ENCODE measurements at places on chromosomes 1 and 21.

- no peak for DNase-seq
Measured at GRCh38 chr1:220747437-220748088, 559 bp upstream of the MTARC2 start.

DNA sequence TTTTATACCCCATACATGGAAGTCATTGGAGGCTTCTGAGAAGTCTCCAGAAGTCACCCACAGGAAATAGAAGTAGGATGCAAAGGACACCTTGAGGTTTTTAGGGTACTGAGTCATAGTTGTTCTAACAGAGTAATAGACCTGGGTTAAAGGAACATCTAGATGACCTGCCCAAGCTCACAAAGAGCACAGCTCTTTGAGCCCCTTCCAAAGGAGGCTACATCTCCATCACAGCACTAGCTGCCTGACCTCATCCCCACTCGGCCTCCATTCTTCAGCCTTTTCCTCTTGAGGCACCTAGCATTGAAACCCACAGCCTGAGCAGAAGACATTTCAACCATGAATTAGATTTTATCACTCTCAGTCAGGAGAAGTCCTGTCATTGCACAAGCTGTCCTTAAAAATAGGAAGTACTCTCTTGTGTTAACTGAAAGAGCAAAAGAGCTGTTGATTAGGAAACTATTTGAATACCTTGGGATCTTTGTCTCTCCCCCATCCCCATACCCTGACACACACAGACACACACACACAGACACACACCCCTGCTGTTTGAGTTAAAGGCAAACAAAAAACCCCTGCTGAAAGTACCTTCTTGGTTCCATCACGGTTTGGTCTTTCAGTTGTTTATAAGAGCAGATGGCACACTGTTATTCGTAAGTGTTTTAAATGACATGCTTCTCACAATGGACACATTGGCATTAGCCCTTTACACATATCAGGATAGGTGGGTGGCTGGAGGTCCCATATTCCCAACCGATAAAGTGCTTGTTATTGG is 22.2 kb downstream of the MKNK1 start:
- peak; percentile 14 for DNase-seq

- peak; percentile 62 for DNase-seq
Measured at GRCh38 chr1:225849925-225850324, 32.3 kb downstream of the TMEM63A start.

DNA sequence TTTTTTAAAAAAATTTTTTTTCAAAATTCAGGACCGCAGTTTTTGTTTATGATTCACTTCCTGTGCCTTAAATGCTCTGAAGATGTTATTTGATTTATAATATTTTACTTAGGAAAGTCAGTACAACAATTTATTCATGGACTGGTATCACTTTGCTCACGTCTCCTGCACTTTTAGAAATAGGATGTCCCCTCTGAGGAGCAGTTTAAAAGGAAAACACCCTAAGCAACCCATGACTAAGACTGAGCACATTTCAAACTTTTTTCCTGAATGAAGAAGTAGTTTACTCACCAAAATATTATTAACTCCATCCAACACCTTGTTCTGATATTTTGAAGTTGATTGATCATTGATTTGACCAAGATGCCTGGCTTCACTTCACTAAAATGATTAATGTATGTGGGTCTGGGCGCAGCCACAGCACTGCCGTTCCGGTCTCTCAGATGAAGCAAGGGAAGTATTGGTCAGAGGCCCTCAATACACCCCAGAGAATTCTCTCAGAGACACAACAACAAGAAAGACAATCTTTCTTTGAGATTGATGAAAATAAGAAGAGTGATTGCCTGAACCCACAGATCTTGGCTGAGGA is 223.9 kb downstream of the TGFB2 start:
- DNase-seq, result no peak

DNA sequence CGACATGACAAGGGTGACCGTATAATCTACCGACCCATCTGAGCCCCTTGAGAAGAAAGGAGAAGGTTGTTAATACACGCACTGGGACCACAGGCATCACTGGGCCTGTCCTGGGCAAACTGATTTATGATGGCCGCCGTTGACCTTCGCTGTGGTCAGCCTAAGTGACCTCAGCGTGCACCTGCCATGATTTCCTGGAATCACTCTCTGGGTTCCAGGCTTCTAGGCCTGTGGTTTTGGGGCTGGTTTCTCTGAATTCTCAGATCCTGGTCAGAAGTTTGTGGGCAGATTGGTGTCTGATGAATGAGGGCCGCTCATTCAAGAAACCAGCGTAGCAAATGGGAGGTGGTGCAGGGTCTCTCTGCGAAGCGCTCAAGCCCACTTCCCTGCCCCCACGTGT is 64.0 kb downstream of the SIK1 start:
- DNase-seq, result no peak

- no peak for DNase-seq
Measured at GRCh38 chr1:2472561-2473177, 3.4 kb upstream of the PLCH2 start.

DNA sequence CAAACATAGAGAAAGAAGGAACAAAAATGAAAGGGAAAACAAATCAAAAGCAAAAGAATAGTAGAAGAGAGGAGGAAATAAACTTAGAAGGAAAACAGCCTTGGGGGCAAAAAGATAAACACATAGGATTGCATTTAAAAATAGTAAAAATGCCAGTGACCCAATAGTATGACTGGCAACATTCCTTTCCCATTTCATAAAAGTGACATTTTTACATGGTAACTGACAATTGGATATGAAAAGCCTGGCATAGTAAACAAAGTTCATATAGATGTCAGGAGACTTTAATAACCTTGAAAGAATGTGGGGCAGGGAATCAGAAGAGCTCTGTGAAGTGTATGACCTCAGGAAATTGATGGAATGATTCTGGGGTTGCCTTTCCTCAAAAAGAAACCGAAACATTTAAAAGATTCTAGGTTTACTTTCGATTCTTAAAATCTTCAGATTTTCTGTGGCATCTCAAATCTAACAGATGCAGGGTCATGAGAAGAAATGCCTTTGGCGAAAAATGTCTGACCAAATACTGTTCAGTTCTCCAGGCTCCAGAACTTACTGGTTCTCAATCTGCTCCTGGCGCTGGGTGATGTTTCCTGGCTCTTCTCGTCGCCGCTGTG is 33.7 kb downstream of the SPTA1 start:
- no peak for DNase-seq

- DNase-seq, result no peak
Measured at GRCh38 chr1:207962716-207963426, 51.9 kb upstream of the CD34 start.

DNA sequence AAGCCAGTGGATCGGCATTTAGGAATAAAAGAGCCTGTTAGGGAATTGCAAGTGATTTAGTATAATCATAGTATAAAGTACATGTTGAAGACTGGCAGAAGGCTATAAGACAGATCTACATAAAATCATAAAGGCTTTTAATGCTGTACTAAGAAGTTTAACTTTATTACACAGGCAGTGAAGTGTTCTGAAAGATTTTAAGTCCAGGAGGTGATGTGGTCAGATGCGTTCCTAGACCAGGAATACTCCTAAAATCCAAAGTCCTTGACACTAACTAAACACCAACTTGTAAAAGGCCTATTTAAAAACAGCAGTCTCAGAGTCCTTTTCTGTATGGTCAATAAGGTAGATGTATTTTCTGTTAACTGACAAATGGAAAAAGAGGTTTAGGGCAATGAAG is 57.0 kb downstream of the KIFAP3 start:
- DNase-seq, result no peak

DNA sequence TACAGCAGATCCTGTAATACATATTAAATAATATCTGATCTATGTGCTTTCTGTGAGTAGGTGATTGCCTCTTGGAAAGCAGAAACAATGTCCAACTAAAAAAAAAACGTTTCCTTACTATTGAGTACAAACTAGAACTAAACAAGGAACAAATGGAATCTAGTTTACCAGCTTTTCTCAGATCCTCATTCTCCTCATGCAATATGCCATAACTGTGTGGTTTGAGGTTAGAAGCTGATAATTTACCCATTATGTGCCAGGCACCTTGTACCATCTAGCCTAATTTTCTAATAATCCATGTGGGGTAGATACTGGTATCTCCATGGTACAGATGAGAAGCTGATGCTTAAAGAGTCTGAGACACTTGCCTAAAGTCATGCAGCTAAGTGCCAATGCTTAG is 154.7 kb downstream of the PTGER3 start:
- DNase-seq, result no peak

- DNase-seq, result no peak
Measured at GRCh38 chr1:22761101-22761500, 50.5 kb downstream of the EPHB2 start.

DNA sequence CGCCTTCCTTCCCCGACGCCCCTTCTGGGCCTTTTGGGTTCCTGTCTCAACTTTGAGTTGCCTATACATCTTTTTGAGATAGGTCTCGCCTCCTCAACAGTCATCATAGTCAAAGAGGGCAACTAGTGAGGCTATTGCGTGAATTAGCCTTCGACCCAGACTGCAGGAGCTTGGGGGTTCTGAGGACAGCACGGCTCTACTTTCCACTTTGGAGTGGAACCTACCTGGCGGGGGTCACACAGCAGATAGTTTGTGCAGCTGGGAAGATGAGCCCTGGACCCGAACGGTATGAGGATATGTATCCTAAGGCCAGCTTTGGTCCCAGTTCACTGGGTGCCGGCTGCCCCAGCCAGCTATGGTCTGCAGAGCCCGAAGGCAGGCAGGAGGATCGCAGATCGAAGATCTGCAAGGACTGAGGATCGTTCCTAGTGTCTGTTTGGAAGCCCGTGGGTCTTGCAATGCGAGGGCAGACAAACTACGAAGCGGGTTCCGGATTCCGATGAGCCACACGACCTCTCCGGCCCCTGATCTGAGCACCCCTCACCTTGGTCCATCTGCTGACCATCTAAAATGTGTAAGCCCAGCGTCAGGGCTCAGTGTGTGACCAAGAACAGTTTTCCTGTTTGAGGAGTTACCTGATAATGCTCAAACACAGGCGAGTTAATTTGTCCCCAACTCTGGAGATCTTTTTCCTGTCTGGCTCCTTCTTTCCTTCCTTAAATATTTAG is 8.1 kb downstream of the FOXD2 start:
- no peak for DNase-seq

GRCh38 chr1:154326546-154327465 is 1.5 kb downstream of the ATP8B2 start:
- DNase-seq, result no peak

GRCh38 chr1:8646189-8646588 is 171.3 kb downstream of the RERE start:
- no peak for DNase-seq

DNA sequence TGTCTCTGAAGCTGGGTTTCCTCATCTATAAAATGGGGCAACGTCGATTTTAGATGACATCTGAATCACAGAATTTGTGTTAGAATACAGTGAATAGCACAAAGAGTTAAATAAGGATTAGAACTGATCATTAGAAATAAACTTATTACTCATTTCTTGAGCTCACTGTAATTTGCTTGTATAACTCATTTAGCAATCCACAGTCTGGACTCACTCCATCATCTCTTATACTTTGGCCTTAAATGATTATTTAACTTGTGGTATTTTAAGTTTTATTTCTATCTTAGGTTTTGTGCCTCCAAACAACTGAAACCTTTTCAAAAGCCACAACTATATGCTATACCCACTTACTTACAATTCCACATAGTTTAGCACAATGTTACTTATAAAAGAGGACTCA is 128.0 kb downstream of the CDC42BPA start:
- no peak for DNase-seq

GRCh38 chr1:185984113-185984836 is 250.1 kb downstream of the HMCN1 start:
- no peak for DNase-seq

DNA sequence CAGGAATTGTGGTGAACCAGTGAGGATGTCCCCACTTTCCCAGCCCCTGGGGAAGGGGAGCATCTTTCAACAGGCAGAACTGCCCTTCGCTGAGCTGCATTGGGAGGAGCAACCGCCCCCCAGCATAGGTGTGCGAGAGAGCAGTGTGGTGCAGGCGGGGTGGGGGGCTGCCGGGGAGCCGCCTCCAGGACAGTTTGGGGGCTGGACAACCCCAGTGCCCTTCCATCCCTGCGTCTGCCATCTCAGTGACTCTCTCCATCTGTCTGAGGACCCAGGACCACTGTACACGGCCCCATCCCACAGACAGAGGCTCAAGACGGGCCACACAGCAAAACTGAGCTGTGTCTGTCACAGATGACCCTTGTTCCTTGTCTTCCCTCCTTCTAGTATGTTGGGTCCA is 14.2 kb downstream of the PODN start:
- DNase-seq, result no peak

DNA sequence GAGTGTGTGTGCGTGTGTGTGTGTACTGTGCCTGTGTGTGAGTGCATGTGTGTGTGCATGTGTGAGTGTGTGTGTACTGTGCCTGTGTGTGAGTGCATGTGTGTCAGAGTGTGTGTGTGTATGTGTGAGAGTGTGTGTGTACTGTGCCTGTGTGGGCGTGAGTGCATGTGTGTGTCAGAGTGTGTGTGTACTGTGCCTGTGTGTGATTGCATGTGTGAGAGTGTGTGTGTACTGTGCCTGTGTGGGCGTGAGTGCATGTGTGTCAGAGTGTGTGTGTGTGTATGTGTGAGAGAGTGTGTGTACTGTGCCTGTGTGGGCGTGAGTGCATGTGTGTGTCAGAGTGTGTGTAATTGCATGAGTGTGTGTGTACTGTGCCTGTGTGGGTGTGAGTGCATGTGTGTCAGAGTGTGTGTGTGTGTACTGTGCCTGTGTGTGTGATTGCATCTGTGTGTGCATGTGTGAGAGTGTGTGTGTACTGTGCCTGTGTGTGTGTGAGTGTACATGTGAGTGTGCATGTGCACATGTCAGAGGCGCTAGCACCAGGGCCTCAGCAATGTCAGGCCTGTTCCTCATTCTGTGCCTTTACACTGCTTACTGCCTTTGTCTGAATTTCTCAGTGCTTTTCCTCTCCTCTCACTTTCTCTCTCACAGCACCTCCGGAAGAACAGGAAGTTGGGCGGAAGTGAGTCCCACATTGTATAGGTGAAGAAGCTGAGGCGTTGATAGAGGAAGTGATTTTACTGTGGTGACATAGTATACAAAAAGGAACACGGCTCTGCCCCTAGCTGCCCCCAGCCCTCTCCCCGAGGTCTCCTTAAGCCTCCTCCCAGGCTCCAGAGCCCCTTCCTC is 4.9 kb downstream of the SLC5A9 start:
- peak; percentile 27 for DNase-seq

DNA sequence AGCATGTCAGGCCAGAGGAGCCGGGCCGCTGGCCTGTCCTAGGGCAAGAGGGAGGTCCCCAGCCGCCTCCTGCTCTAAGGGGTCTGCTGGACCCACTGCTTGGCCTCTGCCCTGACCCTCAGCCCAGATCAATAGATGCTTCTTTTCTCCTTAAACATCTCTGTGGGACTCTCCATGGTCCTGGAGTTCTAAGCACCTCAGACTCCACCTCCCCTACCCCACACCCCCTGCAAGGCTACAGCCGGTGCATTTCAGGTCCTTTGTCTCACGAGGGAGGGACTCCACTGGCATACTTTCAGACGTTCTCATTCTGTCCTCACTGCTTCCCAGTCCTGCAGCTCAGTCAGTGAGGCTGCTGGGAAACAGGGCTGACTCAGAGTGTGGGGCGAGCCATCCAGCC is 11.0 kb downstream of the CNTN2 start:
- no peak for DNase-seq

- peak; percentile 12 for DNase-seq
Measured at GRCh38 chr1:179141592-179142251, 59.9 kb downstream of the TOR3A start.

Measured in CD8-positive, alpha-beta T cell (primary cell).